ENCODE measurements at places on chromosomes 2 and 18.
A peak's percentile ranks its signal among the peaks of the same experiment; 100 is the strongest.

GRCh38 chr18:62720048-62720447, 4.7 kb downstream of the PHLPP1 start:
- DNase-seq: no peak

DNA sequence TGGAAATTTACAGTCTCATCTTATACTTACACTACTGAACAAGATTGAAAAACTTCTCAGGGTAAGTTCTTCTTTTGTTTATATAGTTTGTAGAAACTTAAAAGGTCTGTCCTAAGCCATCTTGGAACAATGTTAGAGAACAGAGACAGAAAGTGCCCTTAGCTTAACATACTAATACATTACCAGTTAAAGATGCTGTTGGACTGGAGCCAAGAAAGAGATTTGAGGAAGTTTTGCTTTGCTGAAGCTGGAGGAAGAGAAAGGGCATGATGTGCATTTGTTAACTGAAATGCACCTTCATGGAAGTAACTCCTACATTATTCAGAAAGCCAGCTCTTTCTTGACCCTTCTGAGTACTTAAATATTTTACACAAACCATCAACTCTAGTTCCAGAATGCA, 66.5 kb upstream of the TNFRSF11A start:
- DNase-seq: no peak

DNA sequence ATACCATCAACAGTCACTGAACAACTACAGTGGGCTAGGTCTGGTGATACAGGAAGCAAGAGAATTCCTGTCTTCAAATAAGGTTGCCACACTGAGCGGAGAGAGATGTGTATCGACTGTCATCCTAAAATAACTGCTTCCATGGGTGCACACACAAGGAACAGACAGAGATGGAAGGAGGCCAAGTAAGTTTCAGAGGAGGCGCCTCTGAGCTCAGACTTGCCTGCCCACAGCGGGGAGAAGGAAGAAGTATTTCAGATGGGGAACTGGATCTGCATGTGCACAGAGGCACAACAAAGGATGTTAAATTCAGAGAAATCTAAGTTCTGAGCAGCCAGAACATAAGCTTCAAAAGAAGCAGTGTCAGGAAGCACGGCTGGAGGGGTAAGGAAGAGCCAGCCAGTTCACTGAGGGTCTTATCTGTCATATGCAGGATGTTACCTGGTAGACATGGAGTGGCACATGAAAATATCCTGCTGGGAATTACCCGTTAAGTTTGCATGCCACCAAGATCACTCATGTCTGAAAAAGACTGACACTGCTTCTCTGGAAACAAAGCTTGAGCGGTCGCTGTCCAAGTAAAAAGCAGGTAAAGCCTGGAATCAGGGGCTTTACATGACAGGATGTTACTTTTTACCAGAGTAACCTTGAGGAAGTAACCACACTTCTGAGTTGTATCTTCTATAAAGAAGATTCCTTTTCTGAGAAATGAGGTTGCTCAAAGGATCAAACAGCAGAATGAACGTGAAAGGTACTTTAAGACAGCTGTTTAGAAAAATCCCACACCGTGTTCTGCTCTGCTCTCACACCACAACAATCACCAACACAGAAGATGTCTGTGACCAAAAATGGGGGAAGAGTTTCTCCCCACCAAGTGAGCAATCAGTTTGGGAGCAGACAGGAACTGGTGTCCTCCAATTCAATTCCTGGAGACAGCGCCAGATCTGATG, 260.2 kb downstream of the NBAS start:
- DNase-seq: no peak

DNA sequence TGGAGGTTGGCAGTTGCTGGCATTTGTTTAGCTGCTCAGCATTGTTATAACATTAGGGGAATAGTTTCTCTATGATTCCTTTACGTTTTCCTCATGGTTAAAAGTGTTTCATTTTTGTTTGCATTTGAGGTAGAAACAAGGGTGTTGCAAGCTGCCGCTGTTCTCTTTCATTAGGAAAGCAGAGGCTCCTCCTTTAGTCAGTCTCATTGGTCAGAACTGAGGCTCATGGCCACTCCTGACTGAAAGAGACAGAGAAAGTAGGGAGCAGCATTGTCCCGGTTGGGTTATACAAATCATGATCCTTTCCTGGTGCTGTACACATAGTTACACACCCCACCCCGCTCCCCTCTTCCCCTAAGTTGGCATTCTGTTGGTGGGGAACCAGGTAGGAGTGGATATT, 59.8 kb upstream of the PTH2R start:
- no peak for DNase-seq

DNA sequence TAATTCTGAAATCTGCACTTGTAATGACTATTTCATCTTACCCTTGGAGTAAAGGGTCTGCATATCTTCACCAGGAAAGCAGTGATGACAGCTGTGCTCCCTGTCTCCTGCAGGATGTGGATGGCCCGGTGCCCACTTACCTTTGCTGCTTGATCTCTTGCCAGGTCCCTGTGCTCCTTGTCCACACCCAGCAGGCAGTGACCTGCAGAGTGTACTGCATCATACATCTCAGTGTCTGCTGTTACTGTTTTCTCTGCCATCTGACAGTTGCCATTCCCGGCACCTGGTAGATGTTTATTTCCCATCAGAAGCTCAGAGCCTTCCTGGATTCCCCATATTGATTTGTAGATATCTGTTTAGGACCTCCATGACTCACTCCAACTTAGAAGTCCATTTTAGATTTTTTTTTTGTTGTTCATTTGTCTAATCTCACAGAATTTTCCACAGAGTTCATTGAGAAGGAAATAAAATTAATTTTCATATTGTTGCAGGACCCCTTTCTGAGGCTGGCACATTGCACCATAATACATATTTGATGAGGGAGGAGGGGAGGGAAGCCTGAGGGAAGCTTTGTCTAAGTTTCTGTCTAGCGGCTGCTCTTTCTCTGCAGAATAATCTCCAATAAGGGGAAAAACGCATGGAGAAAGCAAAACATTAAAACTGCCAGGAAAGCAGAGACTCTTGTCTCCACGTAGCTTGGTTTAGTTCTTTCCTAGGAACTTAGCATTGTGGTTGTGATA, 697.5 kb upstream of the RAB6C start:
- peak; percentile 36 for DNase-seq

DNA sequence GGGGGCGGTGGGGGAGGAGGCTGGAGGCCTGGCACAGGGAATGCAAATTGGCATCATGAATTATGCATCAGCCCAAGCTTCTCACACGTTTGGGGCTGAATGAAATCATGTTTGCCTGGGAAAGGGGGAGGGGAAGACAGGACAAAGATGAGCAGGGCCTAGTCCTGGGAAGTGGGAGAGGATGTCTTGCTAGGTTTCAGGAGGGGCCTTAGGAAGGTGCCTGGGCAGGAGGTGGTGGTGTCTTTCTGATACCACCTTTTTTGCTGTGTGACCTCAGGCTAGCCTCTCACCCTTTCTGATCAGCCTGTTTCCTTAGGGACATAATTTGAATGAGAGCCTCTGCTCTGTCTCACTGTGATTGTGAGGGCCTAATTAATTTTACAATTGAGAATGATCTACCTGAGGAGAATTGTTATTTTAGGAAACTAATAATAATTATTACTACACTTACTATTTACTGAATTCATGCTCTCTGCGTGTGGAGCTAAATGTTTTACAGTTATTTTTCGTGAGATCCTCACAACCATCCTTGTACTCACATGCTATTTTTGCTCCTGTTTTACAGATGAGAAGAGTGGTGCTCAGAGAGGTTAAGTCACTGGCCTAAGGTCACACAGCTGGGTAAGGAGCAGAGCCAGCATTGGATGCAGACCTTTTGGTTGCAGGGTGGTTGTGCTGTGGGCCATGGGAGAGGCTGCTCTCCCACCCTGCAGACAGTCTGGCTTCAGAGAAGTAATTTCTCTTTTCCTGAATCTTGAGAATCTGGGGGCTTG, 39.6 kb downstream of the INHBB start:
- no peak for DNase-seq

GRCh38 chr18:59012815-59013705, 126.6 kb upstream of the SEC11C start:
- no peak for DNase-seq

DNA sequence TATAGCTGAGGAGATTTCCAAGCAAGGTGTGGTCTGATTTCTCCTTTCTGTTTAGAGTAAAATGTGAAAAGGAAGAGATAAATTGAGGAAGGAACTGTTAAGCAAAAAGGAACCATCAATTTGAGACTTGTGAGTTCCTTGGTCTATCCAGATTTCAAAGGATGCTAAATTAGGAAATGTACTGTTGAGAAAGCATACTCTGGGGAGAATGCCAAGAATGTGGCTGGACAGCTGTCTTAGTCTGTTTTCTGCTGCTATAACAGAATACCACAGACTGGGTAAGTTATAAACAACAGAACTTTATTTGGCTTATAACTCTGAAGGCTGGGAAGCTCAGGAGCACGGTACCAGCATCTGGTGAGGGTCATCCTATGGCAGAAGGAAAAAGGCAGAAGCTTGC, 1097.2 kb downstream of the TDRD15 start:
- DNase-seq: no peak

GRCh38 chr18:53147472-53147871, 807.5 kb downstream of the DCC start:
- DNase-seq: no peak

DNA sequence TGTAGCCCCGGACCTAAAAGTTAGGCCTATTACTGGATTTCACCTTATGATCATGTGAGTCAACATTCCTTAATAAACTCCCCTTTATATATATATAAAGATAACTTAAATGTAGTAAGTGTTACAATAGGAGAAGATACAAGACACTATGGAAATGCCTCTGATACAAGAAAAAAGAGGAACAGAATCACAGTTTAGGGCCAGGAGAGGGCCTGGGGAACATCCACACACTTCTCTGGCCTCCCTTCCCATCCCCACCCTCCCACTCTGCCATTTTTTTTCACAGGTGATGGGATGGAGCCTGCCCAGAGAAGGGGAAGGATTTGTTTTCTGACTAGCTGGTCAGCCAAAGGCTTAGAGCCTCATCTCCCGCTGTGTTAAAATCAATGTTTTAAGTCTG, 6.4 kb downstream of the CDC42EP3 start:
- DNase-seq: no peak

- no peak for DNase-seq
These were observed 205.7 kb downstream of the BCL11A start for GRCh38 chr2:60347781-60348180.

DNA sequence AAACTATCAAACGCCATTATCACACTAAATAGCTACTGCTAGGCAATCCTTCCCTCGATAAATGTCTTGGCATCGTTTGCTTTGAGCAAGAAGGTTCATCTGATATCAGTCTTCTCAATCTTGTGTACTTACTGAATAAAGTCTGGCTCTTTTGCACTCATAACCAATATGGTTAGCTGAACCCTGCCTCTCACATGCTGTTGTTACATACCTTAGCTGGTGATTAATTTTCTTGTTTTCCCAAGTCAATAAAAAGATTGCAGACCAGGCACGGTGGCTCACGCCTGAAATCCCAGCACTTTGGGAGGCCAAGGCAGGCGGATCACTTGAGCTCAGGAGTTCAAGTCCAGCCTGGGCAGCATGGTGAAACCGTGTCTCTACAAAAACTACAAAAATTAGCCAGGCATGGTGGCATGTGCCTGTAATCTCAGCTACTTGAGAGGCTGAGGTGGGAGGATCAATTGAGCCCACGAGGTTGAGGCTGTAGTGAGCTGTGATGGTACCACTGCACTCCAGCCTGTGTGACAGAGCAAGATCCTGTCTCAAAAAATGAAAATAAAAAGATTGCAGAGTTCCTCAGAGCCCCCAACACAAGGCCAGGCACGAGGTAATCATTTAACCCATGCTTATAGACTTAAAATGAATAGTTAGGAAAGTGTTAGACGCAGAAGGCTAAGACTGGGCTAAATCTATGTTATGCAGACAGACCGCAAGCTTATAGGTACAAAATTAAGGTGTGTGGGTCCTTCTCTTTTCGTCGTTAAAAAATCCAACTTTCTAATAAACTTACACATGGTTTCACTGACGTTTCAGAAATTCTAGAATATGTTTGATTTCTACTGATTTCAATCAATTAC, 177.5 kb downstream of the ALPK2 start:
- no peak for DNase-seq

- no peak for DNase-seq
These were observed 48.7 kb downstream of the DTNB start for GRCh38 chr2:25624635-25625034.

DNA sequence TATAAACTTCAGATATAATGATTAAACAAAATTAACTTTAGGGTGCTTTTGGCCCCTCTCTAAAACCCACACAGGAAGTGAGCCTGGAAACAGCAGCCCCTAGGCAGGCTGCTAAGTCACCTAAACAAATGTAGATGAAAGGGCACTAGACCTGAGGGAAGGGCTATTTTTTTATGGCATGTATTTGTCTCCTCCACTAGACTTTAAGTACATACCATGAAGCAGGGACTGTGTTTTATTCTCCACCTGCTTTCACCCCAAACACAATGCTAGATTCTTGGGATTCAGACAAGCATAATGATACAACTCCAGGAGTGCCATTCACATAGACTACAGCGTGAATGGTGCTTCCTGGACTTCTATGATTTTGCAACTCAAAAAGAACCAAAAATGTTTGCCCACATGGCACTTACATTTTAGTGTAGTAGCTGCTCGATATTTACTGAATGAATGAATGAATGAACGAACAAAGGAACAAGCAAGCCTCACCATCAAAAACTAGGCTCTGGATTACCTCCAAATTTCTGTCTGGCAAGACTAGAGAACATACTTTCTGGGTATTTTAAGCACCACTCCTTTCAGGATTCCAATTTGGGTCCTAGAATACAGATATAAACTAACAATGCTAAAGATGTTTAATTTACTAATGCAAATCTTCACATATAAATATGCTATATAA, 10.1 kb downstream of the ATAD2B start:
- DNase-seq: peak; percentile 39

- no peak for DNase-seq
These were observed 82.6 kb downstream of the PKP4 start for GRCh38 chr2:158539176-158540005.

GRCh38 chr2:128494640-128495321, 176.1 kb upstream of the HS6ST1 start:
- peak; percentile 47 for DNase-seq

DNA sequence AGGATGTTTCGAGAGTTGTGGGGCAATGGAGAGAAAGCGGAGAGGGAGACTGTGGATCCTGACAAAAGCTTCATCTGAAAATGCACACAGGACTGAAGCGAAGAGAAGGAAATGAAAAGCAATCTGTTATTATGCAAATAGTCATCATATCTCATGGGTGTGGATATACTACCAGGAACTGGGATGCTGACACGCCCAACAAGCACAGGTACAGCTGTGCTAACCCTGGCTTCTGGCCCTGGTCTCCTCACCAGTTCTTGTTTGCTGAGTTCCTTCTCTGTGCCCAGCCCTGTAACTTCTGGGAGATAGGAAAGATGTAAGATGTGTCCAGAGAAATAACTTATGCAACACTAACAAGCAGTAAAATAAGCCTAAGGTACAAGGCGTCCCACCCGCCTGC, 358.8 kb downstream of the CMPK2 start:
- DNase-seq: no peak

DNA sequence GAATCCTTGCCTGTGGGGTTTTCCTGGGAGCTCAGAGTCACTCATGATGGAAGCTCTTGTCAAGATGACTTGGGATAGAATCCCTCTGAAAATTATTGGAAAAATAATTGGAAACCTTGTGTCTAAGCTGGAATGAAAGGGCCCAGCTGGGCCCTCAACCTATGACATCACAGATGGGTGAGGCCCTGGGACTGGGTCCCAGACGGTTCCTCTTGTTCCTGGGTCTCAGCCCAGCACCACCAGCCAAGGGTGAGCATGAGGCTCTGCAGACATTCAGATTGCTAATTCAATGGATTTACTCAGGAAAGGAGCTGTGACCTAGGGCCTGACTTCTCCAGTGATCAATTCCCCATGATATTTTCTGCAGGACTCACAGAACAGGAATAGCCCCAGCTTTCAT, 188.3 kb upstream of the MYT1L start:
- no peak for DNase-seq

GRCh38 chr2:128169497-128169896, 78.5 kb downstream of the UGGT1 start:
- DNase-seq: no peak

Data from SK-N-SH (cell line).